Keratinocyte (primary cell): ENCODE measurements at places on chromosomes 3 and 15. TPM values are rescaled to one million over a fixed set of nuclear protein-coding genes. Genes with fewer than 3 reads are reported as not detected.
A peak's percentile ranks its signal among the peaks of the same experiment; 100 is the strongest.

The CD200R1 gene
- polyA plus RNA-seq, result 0.97 to 1.9 TPM (median 1.6 TPM) in 3 replicates

The SUCLG2 gene
- 15.6 to 26.7 TPM (median 20.5 TPM) in 3 replicates for polyA plus RNA-seq

The CELF6 gene
- 0.04 to 0.12 TPM in 2 of 3 replicates, not detected in the other for polyA plus RNA-seq

The B3GALNT1 gene
- polyA plus RNA-seq, result 2.3 to 5.0 TPM (median 3.6 TPM) in 3 replicates

The FSTL1 gene
- polyA plus RNA-seq, result 59.0 to 93.9 TPM (median 67.1 TPM) in 3 replicates

The CPA3 gene
- polyA plus RNA-seq, result not detected in 3 replicates

The PLSCR1 gene
- 42.4 to 132 TPM (median 77.6 TPM) in 3 replicates for polyA plus RNA-seq

The B3GNT5 gene
- polyA plus RNA-seq, result 39.7 to 66.6 TPM (median 42.0 TPM) in 3 replicates

The TNIK gene
- 2.0 to 4.4 TPM (median 3.6 TPM) in 3 replicates for polyA plus RNA-seq

The KY gene
- polyA plus RNA-seq, result 0.02 to 0.03 TPM in 2 of 3 replicates, not detected in the other

- no peak for DNase-seq
Observed at GRCh38 chr3:174102866-174103265, 705.3 kb downstream of the NLGN1 start.

- no peak for DNase-seq
Observed at GRCh38 chr3:97438131-97438530, 326.4 kb upstream of the ARL6 start.

DNA sequence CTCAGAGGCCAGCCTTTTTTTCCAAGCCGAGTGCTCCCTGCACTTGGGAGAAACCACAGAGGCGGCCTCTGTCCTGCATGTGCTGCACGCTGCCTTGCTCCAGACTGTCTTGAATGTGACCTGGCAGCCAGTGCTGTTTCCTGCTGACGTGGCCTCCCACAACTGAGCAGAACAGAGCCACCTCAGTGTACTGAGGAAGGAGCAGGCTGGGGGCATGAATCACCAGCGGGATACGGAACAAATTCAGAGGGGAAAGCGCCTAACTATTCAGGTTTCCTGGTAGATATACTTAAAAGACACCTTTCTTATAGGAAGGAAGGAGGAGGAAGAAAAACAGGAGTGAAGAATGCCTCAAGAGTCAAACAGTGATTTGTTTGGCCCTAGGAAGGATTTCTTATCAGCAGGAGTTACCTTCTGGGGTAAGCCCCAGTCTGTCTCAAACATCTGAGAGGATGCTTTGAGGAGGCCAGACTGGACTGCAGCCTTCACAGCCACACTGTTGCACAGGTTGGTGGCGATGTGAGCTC, 114.0 kb downstream of the FNDC3B start:
- peak; percentile 53 for DNase-seq

DNA sequence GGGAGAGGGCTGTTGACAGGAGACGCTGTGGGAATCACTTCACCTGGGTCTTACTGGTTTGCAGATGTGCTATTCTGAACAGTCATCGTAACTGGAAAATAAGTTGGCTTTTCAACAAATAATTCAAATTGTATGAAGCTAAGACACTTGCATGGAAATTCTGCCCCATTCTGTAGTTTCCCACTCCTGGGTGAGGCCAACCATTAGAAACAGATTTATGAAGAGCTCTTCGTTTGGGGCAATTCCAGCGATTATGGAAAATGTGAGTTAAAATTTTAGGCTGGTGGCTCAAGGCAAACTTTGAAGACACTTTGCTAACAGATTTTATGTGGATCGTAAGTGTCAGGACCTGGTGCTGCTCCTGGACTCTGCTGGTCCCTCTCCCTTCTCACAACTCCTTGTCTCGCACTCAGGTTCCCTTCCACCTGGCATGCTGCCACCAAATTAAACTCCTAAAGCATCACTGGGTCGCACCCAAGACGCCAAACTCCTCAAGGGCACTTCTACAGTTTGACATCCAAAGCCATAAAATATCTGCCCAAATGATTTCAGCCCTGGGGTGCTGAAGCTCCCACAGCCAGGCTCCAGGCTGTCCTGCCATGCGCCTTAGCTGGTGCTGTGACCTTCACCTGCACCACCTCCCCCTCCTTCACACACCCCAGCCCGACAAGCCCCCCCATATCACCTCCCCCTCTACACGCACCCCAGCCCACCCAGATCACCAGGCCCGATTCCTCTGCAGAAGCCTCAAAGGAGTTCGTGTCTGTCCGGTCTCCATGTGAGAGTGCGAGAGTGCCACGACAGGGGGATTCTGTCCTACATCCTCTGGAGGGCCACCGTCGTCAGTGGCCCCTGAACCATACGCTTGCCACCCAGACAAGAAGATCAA, 138.4 kb downstream of the NSMCE3 start:
- no peak for DNase-seq

- DNase-seq, result no peak
Observed at GRCh38 chr3:11532931-11533391, 110.8 kb downstream of the VGLL4 start.

DNA sequence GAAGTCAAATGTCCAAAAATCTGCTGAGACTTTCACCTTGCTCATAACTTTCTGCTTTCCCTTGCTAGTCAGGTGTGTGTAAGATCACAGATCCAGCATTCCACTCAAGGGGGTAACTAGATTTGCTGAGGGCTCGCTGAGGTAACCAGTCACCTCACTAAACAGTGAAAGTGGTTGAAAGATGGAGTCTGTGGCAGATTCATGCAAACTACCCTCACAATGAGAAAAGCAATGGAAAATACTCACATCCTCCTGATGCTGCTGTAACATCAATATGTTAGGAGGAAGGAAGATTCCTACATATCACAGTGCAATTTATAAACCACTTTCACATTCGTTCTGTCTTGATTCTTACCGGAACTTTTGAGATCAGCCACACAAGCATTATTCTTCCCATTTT, 174.3 kb upstream of the BCL6 start:
- no peak for DNase-seq

- no peak for DNase-seq
Observed at GRCh38 chr3:38586546-38587520, 62.7 kb downstream of the SCN5A start.

DNA sequence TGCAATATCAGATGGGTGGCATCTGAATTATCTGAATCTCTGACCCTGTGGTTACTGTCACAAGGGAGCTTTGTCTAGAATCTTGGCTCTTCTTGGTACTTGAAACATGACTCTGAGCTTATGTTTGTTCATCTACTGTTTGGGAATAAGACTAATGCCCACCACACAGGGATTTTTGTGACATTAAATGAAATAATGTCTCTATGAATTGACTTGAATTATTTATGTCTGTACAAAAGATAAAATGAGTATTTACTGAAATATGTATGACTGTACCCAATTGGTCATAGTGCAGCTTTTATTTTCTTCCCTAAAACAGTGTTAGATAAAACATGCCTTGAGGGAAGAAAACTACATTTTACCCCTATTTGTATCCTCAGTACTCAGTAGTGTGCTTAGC, 87.9 kb upstream of the ZPLD1 start:
- DNase-seq, result no peak

- DNase-seq, result no peak
Observed at GRCh38 chr3:197333901-197334639, 35.7 kb upstream of the DLG1 start.

DNA sequence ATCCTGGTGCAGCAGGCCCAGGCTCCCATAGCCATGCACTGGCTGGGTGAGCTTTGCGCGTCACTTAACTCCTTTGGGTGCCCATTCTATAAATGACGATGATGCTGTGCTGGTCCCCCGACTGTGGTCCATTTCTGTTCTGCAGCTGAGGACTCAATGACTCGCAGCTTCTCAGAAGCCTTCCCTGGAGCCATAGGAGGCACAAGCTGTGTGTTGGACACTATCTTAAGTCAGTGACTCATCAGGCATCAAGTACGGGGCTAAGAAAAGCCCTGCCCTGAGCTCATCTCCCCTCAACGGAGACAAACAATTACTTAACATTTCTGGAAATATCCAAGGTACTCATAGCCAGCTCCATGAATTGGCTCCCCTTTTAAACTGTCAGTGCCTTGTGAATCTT, 13.8 kb upstream of the MUSTN1 start:
- no peak for DNase-seq

DNA sequence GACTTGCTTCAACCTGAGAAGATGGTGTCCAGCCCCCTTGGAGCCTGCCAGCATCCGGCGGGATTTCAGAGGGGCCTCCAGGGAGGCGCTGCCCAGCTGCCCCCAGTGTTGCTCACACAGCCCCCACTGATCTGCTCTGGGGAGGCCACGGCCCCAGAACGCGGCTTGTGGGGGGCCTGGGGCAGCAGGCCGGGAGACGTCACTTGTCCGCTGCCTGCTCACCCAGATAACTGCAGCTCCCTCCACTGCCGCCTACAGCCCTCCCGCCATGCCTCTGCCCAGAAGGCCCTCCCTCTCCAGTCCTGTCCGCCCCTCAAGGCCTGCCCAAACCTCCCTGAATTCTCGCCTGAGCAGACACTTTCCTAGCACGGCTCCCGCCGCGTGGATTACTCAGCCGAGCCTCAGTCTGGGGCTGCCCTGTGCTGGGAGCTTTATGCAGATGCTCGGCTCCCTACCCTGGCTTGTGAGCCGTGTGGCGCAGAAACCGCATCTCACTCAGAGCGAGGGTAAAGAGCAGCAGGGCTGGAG, 17.2 kb upstream of the ADIPOQ start:
- DNase-seq, result no peak

GRCh38 chr3:58164906-58165821, 45.6 kb downstream of the DNASE1L3 start:
- DNase-seq, result no peak

GRCh38 chr3:20742903-20743552, 557.0 kb upstream of the SGO1 start:
- DNase-seq, result no peak

- no peak for DNase-seq
Observed at GRCh38 chr3:113552851-113553250, 20.5 kb downstream of the SIDT1 start.

GRCh38 chr15:94610485-94610884, 379.1 kb downstream of the MCTP2 start:
- DNase-seq, result no peak

GRCh38 chr3:183577346-183577745, 21.8 kb upstream of the KLHL6 start:
- DNase-seq, result no peak

GRCh38 chr3:97579365-97579764, 185.2 kb upstream of the ARL6 start:
- DNase-seq, result no peak

GRCh38 chr15:61483599-61483998, 254.5 kb upstream of the RORA start:
- no peak for DNase-seq
